Progenitor cell of endocrine pancreas (in vitro differentiated cells): ENCODE measurements at places on chromosomes 1 and 21.

DNA sequence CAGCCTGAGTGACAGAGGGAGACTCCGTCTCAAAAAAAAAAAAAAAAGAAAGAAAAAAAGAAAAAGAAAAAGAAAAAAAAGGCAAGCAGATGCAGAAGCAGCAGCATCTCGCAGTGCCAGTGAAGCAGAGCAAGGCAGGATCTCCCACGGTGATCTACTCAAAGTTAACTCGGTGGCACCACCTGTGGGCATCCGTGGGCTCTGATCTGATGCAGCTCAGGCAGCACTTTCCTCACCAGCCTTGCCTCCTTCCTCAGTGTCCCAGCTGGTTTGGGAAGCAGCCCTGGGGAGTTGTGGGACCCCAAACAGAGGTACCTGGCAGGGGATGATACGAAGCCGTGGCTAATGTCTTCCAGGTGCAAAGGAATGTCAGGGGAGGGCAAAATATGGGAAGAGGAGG is 104.3 kb upstream of the KRTAP19-8 start:
- DNase-seq = no peak

GRCh38 chr1:182615468-182616129 is 11.4 kb upstream of the RGS16 start:
- DNase-seq = no peak

GRCh38 chr1:56416495-56416894 is 162.9 kb downstream of the PLPP3 start:
- no peak for DNase-seq

DNA sequence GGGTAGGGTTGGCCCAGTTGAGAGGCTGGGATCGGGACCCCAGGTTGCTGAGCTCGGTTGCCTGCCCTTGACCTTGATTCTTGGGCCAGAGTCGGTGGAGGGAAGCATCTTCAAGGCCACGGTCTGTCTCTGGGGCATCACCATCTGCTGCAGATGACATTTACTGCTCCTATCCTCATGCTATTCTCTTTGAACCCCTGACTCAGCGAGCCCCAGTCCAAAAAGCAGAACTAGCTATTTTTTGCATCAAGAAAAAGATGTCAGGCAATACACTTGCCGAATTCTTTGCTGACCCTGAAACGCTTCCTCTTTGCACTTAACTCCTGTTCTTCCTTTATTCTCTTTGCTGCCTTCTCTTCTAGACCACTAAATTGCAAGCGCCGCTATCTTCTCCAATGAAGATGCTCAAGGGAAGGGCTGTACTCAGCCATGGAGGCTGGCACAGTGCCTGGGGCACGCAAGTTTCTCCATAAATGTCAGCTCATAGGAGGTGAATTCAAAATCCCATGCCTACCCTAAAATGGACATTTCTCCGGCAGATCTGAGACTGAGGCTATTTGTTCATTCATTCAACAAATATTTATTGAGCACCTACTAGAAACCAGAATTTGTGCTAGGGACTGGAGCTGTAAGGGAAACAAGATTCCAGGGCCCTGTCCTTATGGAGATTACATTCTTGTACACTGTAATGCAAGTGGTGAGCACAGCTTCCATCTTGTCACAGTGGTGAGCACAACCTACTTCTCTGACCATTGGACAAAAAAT is 20.5 kb upstream of the CAPZB start:
- no peak for DNase-seq

DNA sequence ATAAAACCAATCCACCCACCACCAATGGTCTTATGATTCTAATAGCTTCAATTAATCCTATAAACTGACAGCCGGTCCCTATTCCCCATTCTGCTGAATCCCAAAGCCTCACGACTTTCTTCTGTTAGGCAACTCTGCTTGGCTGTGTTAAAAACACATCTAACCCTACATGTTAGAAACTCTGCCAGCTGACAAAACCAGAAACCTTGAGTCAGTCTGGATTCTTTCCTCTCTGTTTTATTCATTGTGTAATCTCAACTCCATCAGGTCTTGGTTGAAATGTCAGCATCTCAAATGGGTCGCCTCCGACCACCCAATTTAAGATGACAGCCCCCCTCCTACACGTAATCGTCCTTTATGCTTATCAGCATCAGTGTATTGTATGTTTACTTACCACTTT is 312.1 kb downstream of the DISC1 start:
- DNase-seq = no peak

DNA sequence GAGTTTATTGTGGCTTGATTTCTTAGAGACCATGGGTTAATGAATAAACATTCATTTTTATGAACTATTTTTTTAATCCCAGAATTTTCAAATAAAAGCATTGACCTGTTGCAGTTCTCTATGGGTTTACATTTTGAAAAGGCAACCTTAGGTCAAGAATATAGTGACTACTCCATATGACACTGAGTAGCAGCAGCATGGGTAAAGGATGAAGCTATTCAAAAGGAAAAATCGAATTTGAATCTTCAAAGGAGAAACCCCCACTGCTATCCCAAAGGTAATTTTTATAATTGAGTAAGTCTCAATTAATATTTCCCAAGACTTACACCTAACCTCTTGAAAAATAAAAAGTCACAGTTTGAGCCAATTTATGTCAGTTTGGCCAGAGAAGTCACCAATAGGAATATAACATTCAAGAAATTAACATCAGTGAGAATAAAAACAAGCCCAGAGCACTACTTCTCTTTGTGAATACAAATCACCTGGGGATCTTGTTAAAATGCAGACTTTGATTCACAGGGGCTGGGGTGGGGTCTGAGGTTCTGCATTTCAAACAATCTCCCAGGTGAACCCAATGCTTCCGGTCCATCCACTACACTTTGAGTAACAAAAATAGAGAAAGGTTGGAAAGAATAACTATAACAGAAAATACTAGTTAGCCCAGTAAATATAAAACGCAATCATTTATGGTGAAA is 39.8 kb downstream of the USP1 start:
- no peak for DNase-seq

GRCh38 chr1:55993646-55994318 is 585.6 kb downstream of the PLPP3 start:
- DNase-seq = no peak

GRCh38 chr1:179016706-179017382 is 8.8 kb upstream of the FAM20B start:
- DNase-seq = no peak

GRCh38 chr1:10939654-10940450 is 72.6 kb upstream of the TARDBP start:
- DNase-seq = no peak

DNA sequence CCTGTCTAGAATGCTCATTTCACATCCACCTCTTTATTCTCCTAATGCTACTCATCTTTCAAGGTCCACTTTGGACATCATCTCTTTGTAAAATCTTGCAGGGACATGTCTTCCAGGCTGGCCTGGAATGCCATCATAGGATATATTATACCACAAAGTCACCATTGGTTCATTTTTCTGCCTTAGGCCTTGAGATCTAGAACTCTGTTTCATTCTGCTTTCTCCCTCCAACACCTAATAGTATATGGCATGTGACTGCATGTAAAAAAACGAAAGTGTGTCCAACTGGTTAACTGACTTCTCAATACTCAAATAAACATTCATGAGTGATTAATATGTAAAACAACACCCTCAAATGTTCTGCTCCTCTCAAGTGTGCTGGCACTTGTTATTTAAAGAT is 84.1 kb downstream of the RGS2 start:
- no peak for DNase-seq

DNA sequence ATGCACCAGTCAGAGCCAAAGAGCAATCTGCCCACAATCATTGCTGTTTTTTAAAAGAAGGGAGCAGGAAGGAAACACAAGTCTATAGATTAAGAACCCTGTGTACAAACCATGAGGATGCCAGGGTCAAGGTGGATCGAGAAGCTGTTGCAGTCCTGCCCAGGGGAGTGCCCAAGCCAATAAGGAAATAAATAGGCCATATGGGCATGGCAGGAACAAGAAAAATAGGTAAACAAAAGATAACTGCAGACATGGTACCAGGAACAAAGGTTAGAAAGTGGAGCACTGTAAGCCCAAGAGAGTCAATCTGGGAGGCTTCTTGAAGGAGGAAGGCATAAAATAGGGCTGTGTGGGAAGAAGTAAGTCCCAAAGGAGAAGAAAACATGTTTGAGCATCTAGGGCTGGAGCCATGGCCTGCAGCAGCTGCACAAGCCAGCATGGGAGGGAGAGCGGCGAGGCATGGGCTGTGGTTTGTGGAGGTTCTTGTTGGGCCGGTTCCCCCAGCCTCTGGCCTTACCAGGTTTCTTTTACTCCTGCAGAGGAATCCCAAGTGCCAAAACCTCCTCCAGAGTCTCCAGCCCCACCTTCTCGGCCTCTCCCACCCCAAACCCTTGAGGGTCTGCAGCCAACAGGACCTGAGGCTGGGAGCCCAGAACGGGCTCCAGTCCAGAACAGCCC is 13.6 kb downstream of the INAVA start:
- DNase-seq = no peak

DNA sequence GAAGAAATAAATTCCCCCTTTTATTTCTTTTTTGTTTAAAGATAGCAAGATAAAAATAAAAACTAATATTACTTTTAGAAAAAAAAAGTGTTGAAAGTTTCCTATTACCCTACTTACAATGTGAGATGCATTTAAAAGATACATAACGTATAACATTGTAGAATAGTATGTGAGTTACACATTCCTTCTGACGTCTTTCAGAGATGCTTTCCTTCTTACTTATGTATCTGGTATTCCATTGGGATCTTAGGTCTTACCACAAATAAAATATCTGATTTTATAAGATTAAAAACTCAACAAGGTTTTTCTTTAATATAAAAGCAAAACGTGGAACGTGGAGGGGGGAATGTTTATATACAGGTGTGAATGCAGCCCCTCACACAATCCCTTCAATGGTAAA is 147.2 kb upstream of the ETS2 start:
- DNase-seq = no peak

DNA sequence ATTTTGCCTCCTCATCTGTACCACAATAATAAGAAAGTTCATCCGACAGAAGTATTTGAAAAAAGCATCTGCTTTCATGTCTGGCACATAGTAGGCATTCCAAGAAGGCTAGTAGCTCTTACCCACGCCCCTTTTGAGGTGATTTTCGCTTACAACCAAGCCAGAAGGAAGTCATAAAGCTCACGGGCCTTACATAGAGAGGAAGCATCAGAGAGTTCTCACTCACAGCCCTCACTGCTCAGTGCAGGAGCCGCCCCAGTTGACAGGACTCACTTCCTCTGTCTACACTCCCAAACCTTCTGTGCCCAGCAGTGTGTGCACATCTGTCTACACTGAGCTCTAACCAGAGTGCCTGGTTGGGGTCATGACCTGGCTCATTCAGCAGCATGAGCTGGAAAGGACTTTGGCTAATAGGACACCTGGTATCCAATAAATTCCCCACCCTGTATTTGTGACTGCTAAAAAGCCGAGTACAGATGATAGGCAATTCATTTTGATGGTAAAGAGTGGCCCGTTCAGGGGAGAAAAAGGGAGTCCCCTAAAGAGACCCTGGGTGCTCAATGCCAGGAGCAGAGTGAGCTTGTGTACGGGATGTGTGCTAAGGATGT is 36.8 kb upstream of the DUSP10 start:
- no peak for DNase-seq

DNA sequence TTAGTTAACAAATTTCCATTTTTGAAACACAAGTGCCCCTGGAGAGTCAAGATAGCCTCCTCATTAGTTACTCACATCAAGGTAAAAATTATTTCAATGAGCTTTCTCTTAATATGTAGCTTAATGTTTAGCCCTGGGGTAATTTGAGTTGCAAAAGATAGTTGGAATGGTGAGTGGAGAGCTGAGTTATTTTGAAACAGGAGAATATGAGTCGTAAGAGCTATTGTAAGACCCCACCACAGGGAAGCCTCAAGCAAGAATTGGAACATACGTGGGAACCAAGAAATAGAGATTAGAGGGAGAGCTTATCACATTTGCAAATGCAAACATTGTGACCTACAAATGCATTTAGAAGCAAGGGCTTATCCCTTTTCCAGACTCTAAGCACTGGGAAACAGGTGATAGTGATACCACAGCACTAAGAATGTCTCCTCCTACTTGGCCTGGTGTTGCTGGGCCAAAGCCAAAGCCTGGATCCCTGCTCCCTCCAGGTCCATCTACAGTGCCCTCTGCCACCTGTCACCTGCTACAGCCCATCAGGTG is 635.1 kb downstream of the PTPRC start:
- no peak for DNase-seq

DNA sequence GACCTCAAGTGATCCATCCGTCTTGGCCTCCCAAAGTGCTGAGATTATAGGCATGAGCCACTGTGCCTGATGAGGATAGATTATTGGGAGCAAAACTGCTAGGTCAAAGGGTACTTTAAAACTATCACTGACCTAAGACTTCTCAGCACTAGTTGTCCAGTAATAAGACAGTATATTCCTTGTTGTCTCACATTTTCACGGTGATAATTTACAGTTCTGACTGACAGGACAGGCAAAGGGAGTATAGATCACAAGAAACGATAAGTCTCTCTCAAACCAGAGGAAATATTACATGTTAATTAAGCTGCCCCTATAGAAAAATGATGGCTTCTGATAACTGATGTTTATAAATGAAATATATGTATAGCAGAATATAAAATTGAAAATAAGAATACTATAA is 3.7 kb downstream of the MRPS14 start:
- no peak for DNase-seq

DNA sequence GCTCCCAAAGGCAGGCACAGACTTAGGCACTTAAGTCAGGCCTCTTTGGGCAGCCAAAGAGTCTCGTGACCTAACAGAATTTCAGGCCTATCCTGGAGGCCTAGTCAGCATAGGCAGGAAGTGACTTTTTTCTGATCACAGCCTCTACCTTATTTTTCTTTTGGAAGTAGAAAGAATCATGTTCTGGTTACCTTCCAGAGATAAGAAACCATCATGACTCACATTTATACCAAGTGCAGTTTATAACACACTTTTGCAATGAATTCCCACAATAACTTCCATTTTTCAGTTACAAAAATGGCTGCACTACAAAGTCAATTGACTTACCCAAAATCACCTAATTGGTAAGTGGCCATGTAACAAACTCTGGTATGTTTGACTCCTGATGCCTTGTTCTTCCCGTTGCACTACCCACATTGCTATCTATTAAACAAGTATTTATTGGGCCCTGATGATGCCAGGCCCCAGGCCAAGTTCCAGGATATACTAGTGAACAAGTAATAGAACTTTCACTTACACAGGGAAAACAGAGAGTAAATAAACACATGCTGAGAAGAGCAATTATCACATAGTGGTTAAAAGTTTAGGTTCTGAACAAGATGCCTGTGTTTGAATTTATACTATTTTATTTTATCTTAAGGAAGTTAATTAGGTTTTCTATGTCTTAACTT is 74.3 kb downstream of the SH3GLB1 start:
- no peak for DNase-seq

DNA sequence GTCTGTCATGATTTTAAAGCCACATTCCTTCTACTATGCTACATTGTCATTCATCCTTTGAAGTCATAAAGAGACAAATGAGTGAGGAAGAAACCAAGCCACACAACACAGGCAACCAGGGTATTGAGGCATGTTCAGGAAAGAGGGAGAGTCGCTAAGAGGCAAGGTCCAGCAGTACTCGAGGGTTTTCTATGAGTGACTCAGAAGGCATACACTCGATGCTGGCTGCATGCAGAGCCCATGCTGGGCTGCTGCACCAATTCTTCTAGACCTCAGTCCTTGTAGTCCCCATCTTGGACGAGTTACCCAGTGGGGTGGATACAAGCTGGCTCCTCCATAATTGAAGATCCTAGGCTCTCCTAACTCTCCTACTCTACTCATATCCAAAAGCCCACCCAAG is 57.6 kb downstream of the OLFML2B start:
- DNase-seq = no peak

GRCh38 chr1:239817276-239817675 is 274.4 kb upstream of the FMN2 start:
- DNase-seq = no peak

- DNase-seq = no peak
These were observed 161.9 kb upstream of the KCTD3 start for GRCh38 chr1:215405211-215405610.
